ENCODE measurements at places on chromosomes 12 and 14. TPM values are rescaled to one million over a fixed set of nuclear protein-coding genes. Genes with fewer than 3 reads are reported as not detected.

DNA sequence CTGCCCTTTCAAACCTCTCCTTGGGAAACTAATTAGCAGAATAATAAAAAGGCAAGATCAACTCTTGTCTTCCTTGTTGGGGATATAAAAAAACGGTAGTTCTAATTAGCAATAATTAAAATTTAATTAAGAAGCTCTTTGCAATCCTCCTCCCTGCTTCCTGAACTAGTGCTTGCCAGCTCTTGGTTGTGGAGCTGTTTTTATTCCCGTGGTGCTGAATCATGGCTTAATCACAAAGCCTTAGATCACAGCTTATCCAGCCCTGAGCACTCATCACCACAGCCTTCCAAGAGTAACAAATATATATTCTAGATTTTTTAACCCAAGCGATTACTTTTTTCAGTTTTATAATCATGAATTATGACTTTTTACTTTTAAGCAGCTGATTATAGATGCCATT, 63.2 kb upstream of the INSM2 start:
- DNase-seq = no peak

- no peak for DNase-seq
Measured at GRCh38 chr12:67333649-67334048, 64.5 kb downstream of the CAND1 start.

- DNase-seq = no peak
Measured at GRCh38 chr12:64998371-64999147, 122.5 kb downstream of the WIF1 start.

GRCh38 chr12:3107071-3107583, 29.9 kb downstream of the TSPAN9 start:
- DNase-seq = peak; percentile 92

- DNase-seq = peak; percentile 22
Measured at GRCh38 chr12:117872546-117873169, 96.1 kb downstream of the KSR2 start.

DNA sequence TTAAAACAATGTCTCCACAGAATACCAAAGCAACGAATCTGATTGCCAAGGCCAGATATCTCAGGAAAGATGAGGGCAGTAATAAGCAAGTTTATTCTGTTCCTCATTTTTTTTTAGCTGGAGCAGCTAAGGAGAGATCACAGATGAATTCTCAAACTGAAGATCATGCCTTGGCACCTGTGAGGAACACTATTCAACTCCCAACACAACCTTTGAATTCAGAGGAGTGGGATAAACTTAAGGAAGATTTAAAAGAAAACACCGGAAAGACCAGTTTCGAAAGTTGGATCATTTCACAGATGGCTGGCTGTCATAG, 994 bp downstream of the PRORP start:
- no peak for DNase-seq

DNA sequence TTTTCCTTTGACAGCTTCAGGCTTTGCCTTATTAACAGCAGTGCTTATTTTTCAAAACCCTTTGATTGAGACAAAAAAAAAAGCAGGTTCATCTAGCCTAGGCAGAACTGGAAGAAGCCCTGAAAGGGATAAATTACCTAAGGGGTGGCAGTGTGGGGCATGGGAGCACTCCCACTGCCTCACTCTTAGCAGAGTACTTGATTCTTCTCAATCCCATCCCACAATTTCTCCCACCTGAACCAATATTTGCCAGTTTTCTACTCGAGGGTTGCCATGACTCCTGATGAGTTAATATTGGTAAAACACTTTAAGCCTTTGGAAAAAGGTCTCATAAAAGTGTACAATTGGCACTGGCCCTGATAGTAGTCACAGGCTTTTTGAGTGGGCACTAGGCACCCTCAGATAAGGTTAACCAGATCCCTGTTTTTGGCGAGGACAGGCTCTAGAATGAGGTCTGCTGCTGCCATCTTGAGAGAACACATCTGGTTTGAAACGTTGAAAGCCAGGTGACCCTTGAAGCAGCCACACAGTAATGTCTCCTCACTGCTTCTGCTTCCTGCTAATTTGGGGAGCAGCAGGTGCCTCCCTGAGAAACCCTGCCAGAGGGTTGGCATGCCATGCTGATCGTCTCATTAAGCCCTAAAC, 320.0 kb downstream of the RAD51B start:
- no peak for DNase-seq

- DNase-seq = no peak
Measured at GRCh38 chr12:13167226-13167625, 29.3 kb upstream of the EMP1 start.

GRCh38 chr14:54354096-54354495, 42.7 kb upstream of the CDKN3 start:
- DNase-seq = no peak

DNA sequence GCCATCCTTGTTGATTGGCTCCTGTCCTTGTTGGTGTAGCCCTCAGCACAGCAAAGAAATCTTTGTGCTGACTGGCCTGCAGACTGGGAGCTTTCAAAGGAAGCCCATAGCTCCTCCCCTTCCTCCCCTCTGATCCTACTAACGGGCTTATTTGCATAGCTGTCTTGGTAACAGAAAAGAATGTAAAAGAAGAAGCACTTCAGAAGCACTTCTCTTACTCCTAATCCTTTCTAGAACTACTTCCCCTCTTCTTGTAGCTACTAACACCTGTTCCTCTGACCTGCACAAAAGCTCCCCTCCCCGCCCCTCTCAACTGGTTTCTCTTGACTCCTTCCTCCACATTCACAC, 14.3 kb upstream of the RIC8B start:
- no peak for DNase-seq

GRCh38 chr12:108324351-108325017, 14.6 kb downstream of the CMKLR1 start:
- no peak for DNase-seq

DNA sequence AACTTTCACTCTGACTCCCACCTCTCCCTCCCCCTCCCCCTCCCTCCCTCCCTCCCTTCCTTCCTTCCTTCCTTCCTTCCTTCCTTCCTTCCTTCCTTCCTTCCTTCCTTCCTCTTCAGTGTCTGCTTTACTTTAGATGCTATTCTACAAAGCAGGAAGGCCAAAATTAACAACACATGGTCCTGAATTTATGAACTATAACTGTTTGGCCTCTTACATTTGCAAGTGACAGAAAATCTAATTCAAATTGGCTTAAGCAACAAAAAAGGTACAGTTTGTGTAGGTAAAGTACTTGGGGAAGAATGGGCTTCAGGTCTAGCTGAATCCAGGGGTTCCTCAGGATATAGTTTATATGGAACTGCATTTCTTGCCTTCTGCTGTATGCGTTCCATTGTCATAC, 673.0 kb downstream of the AACS start:
- DNase-seq = no peak

DNA sequence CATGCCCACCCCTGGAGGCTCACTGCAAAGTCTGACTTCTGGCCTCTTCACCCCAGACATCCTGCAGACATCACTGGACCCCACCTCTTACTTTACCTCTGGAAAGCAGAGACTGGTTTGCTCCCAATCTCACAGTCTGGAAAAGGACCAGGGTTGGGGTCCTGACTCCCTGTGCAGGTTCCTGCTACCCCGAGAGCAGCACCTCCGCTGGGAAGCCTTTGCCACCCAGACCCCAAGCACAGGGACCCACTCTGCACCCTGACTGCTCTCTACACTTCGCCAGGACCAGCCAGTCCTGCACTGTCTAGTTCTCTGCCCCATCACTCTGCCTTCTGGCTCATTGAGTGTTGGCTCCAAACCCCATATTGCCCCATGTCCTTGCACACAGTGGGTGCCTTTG, 16.0 kb downstream of the FOXN4 start:
- DNase-seq = peak; percentile 55

DNA sequence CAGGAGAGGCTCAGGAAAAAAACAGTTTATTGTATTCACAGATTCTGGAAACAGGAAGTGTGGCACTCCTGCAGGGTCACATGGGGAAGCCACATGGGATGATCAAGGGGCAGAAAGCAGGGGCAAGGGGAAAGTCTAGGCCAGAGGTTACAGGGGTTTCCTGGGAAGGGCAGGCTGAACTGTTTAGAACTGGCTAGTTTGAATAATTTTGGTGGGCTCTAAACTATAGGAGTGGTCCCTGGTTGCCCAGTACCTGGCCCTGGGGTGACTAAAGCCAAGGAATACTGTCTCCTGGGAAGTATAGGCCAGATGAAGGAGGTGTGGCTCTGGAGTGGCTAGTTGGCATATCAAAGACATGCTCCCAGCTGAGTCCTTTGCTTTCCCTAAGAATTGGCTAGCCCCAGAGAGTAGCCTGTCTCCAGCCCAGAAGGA, 169.2 kb downstream of the SLC41A2 start:
- no peak for DNase-seq

DNA sequence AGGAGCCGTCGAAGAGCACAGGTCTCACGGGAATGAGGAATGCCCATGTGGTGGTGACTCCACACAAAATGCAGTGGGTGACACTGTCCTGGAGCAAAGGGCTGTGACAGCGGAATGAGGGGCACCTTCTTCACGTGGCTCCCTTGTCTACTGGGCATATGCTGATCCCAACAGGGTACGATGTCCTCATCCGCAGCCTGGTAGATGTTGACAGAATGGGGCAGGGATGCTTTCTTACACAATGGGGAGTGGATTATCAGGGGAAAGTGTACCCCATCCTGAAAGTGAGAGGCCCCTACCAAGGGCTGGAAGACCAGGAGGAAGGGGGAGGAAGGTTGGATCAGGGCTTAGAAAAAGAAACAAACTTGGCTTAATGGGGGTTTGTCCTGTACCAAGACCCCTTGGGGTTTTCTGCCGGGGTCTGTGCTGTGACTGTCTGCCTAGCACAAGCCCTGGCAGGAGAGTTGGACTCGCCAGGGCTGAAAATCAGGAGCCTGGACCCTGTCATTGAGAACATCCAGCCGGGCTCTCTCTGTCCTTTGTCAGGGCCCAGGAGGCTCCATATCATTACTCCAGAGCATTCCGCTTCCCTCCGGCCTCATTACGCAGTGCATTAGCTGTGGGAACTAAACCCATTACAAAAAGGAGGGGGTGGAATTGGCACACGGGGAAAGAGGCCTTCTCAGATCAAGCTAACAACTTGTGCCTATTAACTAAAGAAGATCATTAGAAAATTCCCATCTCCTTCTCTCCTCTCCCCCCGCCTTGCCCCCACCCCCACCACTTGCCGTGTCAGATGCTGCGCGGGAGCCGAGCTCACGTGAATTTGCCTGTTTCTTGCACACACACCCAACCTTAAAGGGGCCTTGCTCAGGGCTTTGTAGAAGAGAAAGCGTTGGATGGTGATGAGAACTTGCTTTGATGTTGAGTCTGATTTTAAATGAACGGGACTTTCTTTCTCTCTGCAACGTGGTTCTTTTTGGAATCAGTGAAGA, 171.8 kb upstream of the PARP11 start:
- no peak for DNase-seq

GRCh38 chr12:50806176-50806575, 36.5 kb upstream of the TMPRSS12 start:
- DNase-seq = peak; percentile 36

DNA sequence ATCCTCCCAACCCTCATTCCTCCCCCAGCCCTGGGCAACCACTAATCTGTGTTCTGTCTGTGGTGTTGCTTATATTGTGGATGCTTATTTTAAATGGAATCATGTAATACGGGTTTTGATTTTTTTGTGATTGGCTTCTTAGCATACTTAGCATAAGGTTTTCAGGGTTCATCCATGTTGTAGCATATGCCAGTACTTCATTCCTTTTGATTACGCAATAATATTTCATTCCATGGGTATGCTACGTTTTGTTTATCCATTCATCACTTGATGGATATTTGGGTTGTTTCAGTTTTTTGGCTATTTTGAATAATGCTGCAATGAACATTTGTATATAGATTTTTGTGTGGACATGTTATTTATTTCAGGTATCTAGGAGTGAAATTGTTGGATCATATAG, 82.9 kb downstream of the TSPAN9 start:
- no peak for DNase-seq

DNA sequence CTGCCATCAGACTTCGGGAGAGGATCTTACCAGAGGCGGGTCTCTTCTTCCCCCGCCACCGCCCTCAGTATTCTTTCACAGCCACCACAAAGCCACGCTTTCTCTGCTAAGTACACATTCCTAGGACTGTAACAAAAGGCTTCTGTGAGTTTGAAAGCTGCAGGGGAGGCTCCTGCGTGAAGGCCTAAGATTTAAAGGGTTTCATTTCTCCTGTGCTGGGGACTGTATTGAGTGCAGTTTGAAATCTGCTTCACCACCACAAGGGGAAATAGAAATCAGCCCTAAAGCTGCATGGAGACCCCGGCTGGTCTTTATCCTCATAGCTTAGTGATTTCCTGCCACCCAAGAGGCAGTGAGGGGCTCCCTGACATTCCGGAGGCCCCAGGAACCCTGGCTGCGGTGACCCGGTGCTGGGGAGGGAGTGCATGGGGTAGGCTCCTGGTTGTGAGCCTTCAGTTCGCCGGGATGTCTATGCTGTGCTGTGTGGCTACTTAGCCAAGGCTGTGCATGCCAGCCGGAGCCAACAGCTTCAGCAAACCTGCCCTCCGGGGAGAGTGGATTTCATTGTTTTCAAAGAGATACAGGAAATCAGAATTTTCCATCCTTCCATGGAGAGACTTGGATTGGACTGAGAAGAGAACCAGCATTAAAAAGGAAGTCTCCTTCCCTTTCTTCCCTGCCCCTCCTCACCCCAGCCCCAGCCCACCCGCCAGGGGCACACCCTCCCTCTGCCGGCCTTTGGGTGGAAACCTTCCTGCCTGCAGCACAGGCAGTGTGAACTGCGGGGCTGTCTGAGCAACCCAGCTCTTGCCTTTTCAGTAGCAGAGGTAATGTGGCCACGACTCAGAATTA, 163.3 kb downstream of the ETV6 start:
- peak; percentile 38 for DNase-seq

- DNase-seq = no peak
Measured at GRCh38 chr14:45650754-45651153, 397.8 kb upstream of the MIS18BP1 start.

DNA sequence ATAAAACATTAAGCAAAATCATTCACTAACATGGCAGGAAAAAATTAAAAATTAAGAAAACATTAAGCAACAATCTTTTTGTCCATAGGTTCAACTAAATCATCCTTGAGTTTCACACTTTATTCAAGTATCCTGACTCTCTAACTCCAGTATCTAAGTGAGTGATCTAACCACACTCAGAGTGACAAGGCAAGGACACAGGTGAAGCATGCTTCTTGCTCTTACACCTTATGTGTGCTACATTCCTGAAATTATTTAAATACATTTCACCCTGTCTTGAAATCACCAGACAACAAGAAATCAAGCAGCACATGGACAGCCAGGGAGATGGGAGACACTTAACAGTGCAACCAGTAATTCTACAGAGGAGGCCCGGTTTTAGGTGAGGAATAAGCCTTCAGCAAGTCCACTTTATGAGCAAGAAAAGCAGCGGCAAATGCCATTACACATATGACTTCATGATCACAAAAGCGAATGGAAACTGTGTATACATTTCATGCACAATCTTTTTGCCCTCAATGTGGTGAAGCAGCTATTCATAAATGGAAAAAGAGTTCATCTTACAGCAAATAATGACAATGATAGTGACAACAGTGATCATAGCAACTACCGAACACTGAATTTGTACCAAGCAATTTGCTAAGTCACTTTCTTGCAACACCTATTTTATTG, 37.4 kb downstream of the PHLDA1 start:
- DNase-seq = no peak

GRCh38 chr12:3976351-3976938, 103.2 kb upstream of the PARP11 start:
- no peak for DNase-seq

ACRBP gene
- under 0.01 TPM for total RNA-seq

PFDN5 gene
- 323 TPM for total RNA-seq

TAS2R7 gene
- total RNA-seq = not detected

PTGES3 gene
- 71.3 TPM for total RNA-seq

KRT83 gene
- not detected for total RNA-seq

CLEC2B gene
- total RNA-seq = 11.5 TPM

PLBD1 gene
- total RNA-seq = 4.7 TPM

NANOG gene
- under 0.01 TPM for total RNA-seq

KTN1 gene
- total RNA-seq = 177 TPM

RACGAP1 gene
- total RNA-seq = 16.5 TPM

DDN gene
- 0.29 TPM for total RNA-seq

IL26 gene
- total RNA-seq = 2.4 TPM

TMEM132C gene
- total RNA-seq = not detected
